GM12864 (cell line): ENCODE measurements at places on chromosomes 12 and 14.

DNA sequence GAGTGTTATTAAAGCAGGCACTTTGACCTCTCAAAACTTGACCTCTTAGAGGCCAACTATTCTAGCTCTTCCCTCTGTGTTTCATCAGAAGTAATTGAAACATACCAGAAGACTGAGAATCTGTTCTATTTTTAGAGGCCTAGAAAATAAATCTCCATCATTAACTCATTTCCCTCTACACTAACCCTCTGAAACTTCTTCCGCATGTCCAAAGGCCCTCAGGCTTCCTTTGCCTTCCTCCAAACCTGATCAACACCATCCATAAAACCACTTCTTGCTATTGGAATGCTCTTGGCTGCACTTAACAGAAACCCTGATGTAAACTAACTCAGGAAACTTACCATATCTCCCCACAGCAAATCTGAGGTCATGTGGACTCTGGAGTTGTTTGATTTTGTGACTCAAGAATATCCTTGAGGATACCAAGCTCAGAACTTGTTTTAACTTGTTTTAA is 196.4 kb downstream of the RPAP3 start:
- no peak for DNase-seq

DNA sequence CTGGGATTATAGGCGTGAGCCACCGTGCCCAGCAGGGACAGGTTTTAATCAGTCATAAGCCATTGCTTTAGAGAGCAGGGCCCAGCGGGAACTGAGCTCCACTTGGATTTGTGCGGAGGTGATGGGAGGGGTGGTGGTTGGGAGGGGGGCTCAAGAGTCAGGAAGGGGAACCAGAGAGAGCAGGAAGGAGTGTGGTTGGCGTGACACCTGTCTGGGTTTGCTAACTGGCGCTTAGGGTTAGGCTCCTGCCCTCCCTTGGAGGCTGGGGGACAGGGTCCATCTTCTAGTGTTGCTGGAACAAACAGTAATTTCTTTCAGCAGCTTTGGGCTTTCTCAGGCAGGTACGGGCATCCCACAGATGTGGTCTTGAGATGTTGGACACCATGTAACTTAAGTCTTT is 7.5 kb upstream of the ALDH2 start:
- DNase-seq, result no peak

GRCh38 chr12:24470050-24470449 is 478.9 kb downstream of the BCAT1 start:
- no peak for DNase-seq

GRCh38 chr14:68369281-68370056 is 423.4 kb downstream of the ZFP36L1 start:
- DNase-seq, result no peak

DNA sequence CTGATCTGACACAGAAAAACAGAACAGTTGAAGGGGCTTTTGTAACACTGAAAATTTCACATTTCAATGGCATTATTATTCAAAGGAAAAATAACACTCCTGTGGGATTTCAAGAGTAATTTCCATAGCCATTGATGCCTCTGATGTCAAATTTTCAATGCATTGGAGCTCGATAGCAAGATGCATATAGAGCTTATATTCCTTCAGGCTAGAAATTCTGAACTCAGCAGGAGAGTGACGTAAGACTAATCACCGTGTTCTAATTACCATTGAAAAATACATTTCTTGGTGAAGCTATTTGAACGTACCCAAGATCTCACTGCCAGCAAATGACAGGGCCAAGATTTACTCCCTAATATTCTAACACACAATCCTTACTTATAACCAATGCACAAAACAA is 854.1 kb upstream of the TMEM132C start:
- DNase-seq, result no peak

DNA sequence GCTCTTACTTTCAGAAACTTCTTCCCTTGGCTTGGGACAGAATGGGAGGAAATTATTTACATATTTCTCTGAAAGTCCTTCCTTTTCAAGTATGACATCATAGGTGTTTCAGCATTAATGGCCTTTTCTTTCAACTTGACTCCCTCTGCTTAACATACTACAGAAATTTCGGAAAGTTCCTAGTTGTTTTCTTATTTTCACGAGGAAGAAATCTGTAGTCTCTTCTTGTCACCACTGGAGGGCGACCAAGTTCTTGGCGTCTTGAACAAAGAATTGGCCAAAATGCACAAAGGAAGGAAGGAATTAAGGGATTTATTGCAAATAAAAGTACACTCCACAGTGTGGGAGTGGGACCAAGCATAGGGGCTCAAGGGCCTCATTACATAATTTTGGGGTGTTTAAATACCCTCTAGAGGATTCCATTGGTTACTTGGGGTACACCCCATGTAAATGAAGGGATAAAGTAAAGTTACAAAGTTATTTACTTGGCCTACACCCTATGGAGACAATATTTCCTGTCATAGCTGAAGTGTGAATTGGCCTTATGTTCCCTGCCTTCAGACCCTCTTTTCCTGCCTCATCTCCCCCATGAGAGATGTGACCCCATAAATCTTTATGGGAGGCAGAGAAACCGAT is 70.4 kb downstream of the RPL10L start:
- no peak for DNase-seq

DNA sequence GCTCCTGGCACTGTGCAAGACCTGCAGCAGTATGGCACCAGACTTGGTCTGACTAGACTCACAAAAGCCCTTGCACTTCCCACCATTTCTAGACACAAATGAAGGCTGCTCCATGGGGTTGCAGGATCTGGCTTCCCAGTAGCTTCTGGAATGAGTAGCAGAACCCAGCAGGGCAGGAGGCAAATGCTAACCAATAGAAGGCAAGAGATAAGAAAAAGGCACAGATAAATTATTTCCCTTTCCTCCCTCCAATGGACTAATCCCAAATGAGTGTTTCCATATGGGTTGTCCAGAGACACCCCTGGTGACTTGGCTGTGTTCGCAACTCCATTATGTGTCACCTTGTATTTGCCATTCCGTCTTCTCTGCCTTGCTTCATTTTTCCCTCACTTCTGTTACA is 49.7 kb downstream of the KIF21A start:
- no peak for DNase-seq

DNA sequence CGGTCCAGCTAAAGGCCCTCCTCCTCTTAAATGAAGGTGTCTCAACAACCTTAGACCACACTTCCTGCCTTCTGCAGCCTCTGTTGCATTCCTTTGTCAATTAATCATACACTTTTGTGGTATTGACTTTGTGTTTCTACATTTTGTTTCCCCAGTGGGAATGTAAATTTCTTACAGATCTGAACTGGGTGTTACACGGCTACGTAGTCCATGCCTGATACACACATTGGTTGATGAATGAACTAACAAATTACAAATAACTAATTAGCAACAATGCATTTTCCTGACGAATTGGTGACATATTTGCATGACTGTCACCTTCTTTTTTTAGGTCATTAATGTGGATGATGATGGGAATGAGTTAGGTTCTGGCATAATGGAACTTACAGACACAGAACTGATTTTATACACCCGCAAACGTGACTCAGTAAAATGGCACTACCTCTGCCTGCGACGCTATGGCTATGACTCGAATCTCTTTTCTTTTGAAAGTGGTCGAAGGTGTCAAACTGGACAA is 15.2 kb upstream of the CCT2 start:
- DNase-seq, result no peak

- DNase-seq, result no peak
These were observed 97.9 kb upstream of the NUDT4 start for GRCh38 chr12:93279565-93280412.

DNA sequence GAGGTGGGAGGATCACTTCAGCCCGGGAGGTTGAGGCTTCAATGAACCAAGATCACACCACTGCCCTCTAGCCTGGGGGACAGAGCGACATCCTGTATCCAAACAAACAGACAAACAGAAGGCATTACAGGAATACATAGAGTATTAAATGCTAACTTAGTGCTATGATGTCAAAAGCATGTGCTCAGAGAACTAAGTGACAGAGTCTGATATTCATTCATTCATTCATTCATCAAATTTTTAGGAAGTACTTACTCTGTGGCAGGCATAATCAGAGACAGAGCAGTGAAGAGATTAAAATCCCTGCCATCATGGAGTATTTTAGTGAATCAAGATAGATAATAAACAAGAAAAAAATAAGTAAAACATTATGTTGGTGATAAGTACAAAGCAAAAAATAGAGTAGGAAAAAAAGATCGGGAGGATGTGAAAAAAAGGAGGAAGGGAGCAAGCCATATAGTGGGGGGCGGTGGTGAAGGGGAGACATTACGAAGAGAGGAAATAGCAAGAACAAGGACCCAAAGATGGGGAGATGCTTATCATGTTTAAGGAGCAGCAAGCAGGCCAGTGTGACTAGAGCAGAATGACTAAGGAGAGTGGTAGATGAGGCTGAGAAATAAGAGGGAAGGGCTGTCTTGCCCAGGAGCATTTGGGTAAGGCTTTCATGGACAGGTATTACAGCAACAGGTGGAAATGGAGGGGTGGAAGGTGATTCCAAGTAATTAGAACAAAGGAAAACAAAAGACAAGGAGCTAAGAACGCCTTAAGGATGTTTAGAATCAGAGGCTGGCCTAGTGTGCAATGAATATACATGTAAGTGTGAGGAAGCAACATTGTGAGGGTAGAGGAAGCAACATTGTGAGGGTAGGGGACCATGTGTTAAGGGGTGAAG is 2.8 kb downstream of the MAP4K5 start:
- no peak for DNase-seq
